ENCODE measurements at places on chromosomes 7 and 10.
A peak's percentile ranks its signal among the peaks of the same experiment; 100 is the strongest.

GRCh38 chr7:76220185-76221057 is 18.7 kb downstream of the SRRM3 start:
- DNase-seq: peak; percentile 22

DNA sequence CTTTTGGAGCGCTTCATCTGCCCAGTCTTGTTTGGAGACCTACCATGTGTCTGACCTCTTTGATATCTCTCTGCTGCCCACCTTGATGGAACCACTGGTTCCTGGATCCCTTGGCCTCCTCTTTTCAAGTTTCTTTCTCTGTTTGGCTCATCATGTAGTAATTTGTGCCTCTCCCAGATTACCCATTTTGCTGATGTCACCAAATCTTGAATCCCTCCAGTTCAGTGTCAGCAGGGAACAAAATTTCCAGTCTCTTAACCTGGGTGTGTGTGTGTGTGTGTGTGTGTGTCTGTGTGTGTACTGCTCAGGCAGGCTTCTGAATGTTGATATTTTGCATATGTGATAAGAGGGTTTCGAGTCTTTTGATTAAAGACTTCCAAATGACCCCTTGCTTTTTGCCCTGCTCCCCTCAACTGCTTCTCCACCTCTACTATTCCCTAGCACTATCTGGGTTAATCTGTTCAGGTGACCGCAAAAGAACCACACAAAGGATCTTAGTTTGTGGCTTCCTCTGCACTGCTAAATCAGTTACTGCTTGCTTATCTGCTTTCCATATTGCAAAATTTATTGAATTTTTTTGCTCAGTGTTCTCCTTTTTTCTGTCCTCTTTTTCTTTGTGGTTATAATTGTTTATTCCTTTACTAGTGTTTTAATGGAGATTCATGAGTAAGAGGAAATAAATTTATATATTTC is 25.7 kb downstream of the MYO3A start:
- no peak for DNase-seq

- no peak for DNase-seq
Measured at GRCh38 chr7:65250697-65251395, 122.8 kb upstream of the ZNF92 start.

DNA sequence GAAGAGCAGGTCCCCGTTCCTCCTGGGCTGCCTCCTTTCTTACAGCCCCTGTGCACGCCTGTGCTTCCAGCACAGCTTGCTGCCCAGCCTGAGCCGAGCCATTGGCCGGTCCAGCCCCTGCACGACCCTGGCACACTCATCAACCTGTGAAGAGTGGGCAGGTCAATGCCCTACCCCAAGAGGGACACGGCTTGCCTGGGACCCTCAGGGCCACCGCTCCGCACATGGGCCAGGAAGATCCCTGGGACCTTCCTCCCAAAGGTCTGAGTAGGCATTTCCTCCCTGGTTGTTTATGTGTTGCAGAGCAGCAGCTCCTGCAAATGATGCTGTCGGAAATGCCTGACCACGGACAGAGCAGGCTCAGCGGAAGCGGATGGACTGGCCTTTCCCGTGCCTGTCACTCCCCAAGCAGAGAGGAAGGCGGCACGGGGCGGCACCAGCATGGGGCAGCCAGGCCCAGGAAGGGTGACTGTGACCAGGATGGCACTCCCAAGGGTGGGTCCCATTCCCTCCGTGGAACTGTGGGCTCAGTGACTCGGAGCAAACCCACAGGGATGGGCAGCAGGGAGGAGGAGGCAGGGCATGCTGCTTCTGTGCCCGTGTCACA is 252.5 kb downstream of the TNS3 start:
- DNase-seq: no peak

Data from nucleus accumbens (tissue), 56 donors.